ENCODE measurements at places on chromosomes 6 and 20. TPM values are rescaled to one million over a fixed set of nuclear protein-coding genes. Genes with fewer than 3 reads are reported as not detected.

GRCh38 chr6:154234019-154234772 is 122.4 kb downstream of the IPCEF1 start:
- H3K4me3 ChIP-seq: no peak overlapping the region
- no peak for DNase-seq
- no peaks in the 10 kb centered on the region for H3K27me3 ChIP-seq
- H3K4me1 ChIP-seq: peaks cover 33% of the 10 kb centered on the region

- no peak overlapping the region for H3K27ac ChIP-seq
- no peaks in the 10 kb centered on the region for H3K4me1 ChIP-seq
- H3K4me3 ChIP-seq: no peak overlapping the region
- DNase-seq: no peak
- no peaks in the 10 kb centered on the region for H3K36me3 ChIP-seq
Measured at GRCh38 chr20:43564993-43565757, 6.3 kb downstream of the SGK2 start.

- H3K4me3 ChIP-seq: no peak overlapping the region
- DNase-seq: no peak
- no peaks in the 10 kb centered on the region for H3K36me3 ChIP-seq
- H3K27me3 ChIP-seq: peaks cover 8% of the 10 kb centered on the region
Measured at GRCh38 chr6:43299338-43300293, 1.6 kb downstream of the SLC22A7 start.

DNA sequence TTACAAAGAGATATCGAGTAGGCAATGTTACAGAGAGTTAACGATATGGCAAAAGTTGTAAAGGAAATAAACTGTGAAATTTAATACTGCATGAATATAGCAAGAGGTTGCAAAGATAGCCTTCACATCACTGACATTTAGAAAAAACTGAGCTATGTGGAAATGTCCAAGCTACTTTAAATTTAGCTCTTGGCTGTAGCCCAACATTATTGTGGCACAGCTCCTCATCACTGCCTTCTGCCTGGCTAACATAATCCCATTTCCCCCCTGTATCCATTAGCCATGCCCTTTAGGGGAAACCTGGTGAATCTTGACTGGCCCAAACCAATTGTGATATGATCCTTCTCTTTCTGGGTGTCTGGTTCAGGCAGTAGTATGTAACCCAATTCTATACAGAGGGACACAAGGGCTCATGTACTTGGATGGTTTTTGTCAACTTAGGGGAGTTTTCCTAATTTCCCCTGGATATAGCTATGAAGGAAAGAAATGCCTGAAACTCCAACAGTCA is 115.4 kb downstream of the PFDN4 start:
- no peak for DNase-seq
- peaks cover 2% of the 10 kb centered on the region for H3K27me3 ChIP-seq
- H3K36me3 ChIP-seq: no peaks in the 10 kb centered on the region
- no peak overlapping the region for H3K4me3 ChIP-seq
- H3K27ac ChIP-seq: no peak overlapping the region

DNA sequence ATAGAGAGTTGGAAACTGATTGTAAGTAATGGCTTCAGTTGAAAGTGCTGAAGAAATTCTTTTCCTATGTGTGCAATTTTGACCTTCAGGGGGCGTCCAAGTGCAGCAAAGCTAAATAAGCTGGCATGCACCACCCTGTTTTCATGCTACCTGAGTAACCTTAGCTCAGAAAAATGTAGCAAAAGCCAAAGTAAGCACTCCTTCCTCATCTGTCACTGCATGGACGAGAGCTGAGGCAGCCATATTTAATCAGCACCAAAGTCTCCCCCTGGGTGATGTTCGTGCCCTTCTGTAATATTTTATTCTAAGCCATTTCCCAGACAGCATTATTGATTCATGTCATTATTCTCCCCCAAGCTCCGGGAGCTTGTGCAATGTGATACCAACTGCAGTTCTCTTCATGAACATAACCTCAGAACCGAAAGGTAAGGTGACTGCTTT is 123.1 kb downstream of the RPS12 start:
- peaks cover under 1% of the 10 kb centered on the region for H3K4me1 ChIP-seq
- peak; percentile 60 for DNase-seq
- H3K36me3 ChIP-seq: no peaks in the 10 kb centered on the region
- H3K4me3 ChIP-seq: no peak overlapping the region
- H3K27me3 ChIP-seq: no peaks in the 10 kb centered on the region

DNA sequence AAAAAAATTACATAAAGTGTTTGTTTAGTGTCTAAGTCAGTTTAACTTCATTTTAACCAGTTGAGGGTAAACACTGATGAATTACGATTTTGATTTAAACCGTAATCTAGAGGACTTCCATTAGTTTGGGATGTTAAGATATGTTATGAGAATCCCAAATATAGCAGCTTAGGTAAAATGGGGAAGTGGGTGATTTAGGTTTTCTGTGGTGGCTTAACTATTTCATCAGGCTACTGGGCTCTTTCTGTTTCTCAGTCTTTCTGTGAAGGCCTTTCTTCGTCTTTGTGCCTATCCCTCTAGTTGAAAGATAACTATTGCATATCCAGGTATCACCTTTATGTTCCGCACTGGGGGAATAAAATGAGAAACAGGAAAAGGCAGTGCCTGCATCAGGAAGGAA is 27.9 kb downstream of the CENPW start:
- no peak overlapping the region for H3K4me3 ChIP-seq
- no peaks in the 10 kb centered on the region for H3K27me3 ChIP-seq
- no peak overlapping the region for H3K27ac ChIP-seq
- no peak for DNase-seq
- H3K36me3 ChIP-seq: no peaks in the 10 kb centered on the region

DNA sequence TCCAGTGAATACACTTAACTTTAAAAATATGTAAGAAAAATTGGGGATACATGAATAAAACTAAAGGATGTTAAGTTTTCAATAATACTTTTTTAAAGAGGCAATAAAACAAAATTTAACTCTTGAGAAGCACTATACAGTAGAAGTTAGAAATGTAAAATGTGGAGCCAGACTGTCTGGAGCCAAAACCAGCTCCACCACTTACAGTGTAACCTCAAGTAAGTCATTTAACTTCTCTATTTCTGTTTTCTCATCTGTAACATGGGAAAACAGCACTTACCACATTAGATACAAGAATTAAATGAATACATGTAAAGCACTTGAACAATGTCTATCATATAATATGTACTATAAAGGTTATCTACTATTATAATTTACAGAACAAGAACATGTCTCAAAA is 6.7 kb downstream of the ATG5 start:
- peaks cover 1% of the 10 kb centered on the region for H3K36me3 ChIP-seq
- no peak for DNase-seq
- no peaks in the 10 kb centered on the region for H3K27me3 ChIP-seq
- H3K4me3 ChIP-seq: no peak overlapping the region

DNA sequence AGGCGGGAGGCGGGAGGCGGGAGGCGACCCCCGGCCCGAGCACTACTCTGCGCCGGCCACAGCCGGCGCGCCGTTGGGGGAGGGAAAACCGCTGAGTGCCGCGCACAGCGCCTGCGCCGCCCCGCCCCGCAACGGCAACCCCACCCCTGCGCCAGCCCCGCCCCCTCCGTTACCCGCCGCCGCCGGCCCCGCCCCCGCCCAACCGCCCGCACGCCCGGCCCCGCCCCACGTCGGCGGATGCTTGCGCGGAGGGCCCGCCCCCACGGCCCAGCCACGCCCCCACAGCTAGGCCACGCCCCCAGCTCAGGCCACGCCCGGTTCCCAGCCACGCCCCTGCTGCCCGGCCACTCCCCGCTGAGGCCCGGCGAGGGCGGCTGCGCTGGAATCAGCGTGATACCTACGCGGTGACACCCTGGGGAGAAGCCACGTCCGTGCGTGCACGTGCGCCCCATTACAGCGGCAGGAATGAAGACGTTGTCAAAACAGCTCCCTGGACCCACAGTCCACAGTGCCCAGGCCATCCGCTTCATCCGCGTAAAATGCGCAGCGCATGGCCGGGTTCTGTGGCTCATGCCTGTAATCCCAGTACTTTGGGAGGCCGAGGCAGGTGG is at the start of gene TCFL5:
Gene TCFL5 (minus strand): TSS at position 97 of the 611 bp plus-strand sequence. CDS start 152 bp downstream, outside the sequence.
- peaks cover 36% of the 10 kb centered on the region for H3K4me1 ChIP-seq
- H3K4me3 ChIP-seq: peak within 1 kb of the TSS; percentile 94
- peak within 1 kb of the TSS; percentile 82 for H3K27ac ChIP-seq
- DNase-seq: peak; percentile 97
- H3K27me3 ChIP-seq: peaks cover 17% of the 10 kb centered on the region

SMOC2 gene
- total RNA-seq: not detected

All from endothelial cell (in vitro differentiated cells).